NCI-H1105 (cell line): ENCODE measurements at places on chromosomes 3 and 15.

DNA sequence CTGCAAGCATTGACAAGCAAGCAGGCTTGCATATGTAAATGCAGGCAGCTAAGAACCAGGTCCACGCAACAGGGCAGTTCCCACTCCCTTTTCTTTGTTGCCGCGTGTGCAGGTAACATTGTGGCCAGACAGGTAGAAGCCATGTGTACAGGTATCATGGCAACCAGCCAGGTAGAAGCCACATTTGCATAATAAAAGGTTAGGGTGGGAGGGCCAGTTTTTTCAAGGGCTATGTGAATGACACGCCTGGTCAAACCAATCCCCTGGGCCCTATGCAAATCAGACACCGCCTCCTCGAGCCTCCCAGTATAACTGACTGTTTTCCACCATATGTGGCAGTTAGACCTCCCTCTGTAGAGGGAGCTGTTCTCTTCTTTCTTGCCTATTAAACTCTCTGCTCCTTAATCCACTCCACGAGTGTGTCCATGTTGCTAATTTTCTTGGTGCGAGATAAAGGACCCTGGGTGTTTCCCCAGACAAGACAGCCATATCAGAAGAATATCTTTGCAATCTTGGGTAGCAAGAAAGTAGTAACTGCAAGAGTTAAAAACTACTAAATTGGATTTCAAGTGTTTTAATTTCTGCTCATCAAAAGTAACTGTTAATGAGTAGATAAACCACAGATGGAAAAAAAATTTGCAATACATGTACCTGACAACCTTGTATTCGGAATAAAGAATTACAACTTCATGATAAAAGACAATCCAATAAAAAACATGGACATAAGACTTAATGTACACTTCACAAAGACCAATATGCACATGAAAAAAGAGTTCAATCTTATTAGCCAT, 21.8 kb downstream of the PCOLCE2 start:
- peak; percentile 60 for DNase-seq

DNA sequence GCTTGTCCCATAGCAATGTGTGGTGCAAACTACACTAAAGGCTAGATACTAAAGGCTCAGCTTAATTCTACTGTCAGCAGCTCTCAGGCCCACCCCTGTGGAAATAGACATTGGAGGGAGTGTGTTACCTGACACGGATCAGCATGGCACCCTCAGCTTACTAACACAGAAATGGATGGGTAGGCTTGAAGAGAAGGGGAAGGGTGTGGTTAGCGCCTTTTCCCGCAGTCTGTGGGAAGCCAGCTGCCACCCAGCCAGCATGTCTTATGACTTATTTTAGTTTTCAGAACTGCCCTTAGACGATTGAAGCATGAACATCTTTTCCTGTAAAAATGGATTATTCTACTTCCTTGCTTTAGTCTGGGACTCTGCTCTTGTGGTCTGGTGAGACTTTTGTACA, 25.8 kb upstream of the ADPGK start:
- no peak for DNase-seq

DNA sequence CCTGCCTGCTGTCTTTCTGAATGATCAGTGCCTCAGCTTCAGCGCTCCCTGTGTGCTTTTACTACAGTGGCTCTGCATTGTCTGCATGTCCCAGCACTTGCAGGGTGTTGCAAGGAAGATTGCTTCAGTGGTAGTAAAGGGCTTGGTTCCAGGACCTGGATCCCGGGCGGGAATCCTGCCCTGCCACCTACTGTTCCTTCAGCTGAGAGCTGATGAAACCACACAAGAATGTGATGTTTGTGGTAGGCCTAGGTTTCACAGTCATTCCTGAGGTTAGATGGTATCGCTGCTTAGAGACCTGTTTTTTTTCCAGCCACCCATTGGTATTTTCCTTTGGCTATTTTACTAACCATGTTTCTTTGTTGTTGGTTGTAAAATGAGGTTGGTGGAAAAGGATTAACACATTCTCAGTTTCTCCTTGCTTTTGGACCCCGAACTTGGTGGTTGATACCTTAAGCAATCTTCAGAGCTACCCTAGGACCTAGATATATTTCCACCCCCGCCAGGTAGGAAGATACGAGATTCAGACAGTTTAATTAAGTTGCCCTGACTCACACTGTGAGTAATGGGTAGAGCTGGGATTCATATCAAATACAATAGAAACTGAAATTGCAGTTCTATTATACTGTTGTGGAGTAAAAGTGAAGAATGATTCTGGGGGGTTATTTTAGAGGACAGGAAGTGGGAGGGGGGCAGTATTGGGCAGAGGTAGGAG, 11.4 kb downstream of the GPR87 start:
- DNase-seq: no peak

- DNase-seq: no peak
Observed at GRCh38 chr15:59339252-59339672, 33.4 kb downstream of the MYO1E start.
